ENCODE measurements at places on chromosomes 13 and 19.
A peak's percentile ranks its signal among the peaks of the same experiment; 100 is the strongest.

DNA sequence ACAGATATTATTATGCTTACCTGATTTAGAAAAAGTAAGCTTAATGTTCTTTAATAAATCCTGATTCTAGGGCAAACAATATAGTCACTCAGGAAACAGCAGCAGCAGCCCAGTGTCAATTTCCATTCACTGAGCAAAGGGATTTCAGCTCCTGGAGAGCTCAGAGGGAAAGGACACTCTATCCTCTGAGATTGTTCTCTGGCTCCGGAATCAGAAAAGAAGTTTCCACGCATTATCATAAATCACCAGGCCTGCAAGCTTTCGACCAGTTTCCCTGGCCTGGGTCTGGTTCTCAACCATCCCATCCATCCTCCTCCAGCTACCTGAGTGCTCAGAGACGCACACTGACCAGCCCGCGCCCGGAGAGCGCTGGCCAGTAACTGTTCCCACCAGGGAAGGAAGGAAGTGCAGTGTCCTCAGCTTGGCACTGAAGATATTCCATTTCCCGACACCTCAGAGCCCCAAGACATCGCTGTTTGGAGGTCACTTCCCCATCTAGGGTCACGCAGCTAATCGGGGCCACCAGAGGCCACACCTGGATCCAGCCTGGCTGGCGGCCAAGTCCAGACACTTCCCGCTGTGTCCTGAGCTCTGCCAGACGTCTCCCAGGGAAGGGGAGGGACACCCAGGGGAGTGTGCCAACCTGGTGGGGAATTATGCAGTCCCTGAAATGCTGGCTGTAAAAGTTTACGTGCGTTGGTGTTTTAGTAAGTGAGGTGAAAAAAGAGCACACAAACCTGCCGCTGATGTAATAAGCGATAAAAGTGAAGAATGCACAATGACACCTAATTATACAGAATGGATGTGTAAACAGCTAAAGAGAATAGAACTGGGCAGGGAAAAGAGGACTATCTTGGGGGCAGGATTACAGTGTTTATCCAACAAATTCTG lies 29.1 kb downstream of the EPS15L1 start:
- no peak for DNase-seq

- DNase-seq: no peak
These were observed 273.7 kb downstream of the FGF9 start for GRCh38 chr13:21944610-21945009.

- no peak for DNase-seq
These were observed 61.1 kb upstream of the FAM216B start for GRCh38 chr13:42720113-42720857.

- DNase-seq: no peak
These were observed 5.1 kb downstream of the ZNF599 start for GRCh38 chr19:34767951-34768350.

GRCh38 chr19:35828692-35829301 lies 16.2 kb upstream of the PRODH2 start:
- peak; percentile 15 for DNase-seq

DNA sequence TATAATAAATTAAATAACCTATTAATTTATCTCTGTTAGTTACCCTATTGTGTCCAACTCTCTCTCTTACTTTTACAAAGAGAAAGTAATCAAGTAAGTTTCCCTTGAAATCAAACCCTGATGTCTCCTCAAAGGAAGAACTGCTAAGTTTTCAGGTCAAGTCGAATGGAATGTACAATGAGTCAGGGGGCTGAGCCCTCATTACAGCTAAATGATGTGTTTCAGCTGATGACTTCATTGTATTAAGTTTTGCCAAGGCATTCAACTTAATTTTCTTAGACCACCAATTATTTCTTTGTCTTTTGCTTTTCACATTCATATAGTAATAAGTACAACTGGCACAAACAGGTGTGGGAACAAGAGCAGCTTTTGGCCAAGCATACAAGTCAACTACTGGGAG lies 54.7 kb upstream of the DCT start:
- no peak for DNase-seq

DNA sequence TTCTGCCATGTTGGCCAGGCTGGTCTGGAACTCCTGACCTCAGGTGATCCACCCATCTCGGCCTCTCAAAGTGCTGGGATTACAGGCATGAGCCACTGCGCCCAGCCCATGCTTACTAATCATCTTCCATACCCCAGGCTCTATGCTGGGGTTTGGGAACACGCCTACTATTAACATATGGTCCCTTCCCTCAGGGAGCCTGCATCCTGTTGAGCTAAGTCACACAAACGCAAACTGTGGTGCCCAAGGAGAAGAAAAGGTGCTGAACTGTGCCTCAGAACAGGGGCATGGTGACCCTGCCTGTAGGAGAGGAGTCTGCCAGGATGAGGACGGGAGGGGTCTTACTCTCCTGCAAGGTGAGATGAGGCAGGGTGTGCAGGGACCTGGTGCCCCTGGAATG lies 5.6 kb downstream of the MICOS13 start:
- no peak for DNase-seq

GRCh38 chr13:105139380-105140285 lies 1395.8 kb downstream of the EFNB2 start:
- peak; percentile 26 for DNase-seq

DNA sequence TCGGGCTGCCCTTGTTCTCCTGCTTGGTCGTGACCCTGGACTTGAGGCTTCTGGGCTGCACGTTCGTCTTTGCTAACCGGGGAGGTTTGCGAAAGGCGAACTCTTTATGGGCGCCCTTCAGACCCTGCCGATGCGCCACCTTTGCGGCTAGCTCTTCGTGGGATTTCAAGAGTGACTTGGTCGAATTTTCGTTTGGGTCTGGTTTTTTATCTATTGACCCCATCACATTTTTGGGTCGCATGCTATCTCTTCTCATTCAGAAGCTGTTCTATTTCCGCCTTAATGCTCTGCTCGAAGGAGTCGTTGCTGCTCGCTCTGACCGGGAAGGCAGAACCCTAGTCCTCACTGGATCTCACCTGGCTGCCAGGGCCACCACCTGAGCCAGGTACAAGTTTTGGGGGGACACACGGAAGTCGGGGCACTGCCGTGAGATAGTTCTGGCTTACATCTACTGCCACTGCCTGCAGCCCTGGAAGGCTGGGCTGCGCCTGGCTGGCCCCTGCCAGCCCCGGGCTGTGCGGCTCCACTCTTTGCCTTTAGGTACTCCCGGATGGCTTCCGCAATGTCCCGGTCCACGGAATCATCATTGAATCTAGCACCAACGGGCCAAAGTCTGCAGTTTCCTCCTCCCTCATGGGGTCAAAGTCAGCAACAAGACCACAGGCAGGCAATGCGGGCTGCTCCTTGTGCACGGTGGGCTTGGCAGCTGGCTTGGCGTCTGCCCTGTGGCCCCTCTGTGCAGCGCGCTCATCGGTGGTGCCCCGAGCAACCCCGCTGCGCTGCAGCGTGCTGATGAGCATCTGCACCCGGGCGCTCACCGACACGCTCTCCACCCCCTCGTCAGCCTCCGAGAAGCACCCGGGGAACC lies 16.2 kb downstream of the RB1 start:
- DNase-seq: no peak

- DNase-seq: no peak
These were observed 5.5 kb upstream of the AKAP11 start for GRCh38 chr13:42266473-42266872.

- no peak for DNase-seq
These were observed 338.5 kb upstream of the SPRY2 start for GRCh38 chr13:80679423-80679822.

- no peak for DNase-seq
These were observed 115.4 kb downstream of the FLT1 start for GRCh38 chr13:28379371-28380083.

DNA sequence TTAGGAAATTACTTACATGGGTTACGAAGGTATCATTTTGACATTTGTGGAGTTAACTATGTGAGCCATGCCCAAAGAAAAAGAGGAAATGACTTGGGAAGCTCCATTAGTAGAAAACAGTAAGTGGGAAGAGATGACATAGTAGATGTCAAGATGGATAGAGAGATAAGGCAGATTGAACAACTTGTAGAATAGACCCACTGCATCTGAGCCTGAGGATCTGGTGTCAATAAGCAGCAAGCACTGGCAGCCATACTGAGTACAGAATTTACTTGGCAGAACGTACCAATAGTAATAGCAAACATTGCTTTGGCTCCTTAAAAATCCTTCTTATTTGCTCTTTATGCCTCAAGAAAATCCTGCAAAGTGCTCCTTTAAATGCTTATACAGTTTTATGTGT lies 203.8 kb downstream of the GPC6 start:
- DNase-seq: no peak

- DNase-seq: no peak
These were observed 39.5 kb upstream of the C13orf46 start for GRCh38 chr13:114013336-114013735.

- no peak for DNase-seq
These were observed 1.5 kb downstream of the ARID3A start for GRCh38 chr19:927351-927779.

- DNase-seq: no peak
These were observed 214.2 kb upstream of the MAB21L1 start for GRCh38 chr13:35690581-35691207.

DNA sequence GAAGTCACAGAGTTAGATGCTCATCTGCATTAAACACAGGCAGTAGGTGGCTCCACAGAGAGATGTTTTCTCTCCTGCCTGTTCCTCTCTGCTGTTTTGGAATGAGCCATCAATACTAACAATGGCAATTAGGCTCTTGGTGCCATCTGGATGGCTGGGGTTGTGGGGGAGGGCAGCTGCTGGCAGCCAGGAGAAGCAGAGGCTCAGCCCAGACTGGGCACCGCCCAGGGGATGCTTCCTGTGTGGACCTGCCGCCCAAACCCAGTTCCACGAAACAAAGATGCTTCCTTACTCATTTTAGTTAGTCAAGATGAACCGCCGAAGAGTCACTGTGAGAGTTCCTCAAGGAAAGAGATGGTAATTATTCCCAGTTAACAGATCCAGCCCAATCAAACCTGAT lies 50.8 kb upstream of the PCDH8 start:
- DNase-seq: no peak

DNA sequence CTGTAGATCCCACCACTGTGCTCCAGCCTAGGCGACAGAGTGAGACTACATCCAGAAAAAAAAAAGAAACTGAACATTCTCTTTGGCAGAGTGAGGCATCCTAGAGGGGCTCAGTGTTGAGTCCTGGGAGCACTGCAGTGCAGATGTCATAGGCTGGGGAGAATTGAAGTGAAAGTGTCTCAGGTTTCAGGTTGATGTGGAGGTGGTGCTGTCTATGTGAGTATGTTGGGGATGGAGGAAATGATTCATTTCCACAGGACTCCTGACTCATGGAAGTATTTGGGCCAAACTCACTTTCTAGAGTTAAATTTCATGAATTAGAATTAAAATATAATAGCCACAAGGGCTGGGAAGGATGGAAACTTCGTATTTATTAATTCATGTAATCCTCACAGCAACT lies 134.4 kb upstream of the TSC22D1 start:
- DNase-seq: no peak

GRCh38 chr19:16594131-16594586 lies 21.9 kb upstream of the SLC35E1 start:
- DNase-seq: no peak

GRCh38 chr13:102132777-102133295 lies 269.0 kb downstream of the FGF14 start:
- DNase-seq: no peak

- DNase-seq: no peak
These were observed 119.2 kb downstream of the FRY start for GRCh38 chr13:32150794-32151193.

- no peak for DNase-seq
These were observed 2.5 kb upstream of the ITM2B start for GRCh38 chr13:48230541-48230940.

- no peak for DNase-seq
These were observed at the start of gene NLRP4 for GRCh38 chr19:55836340-55836739. TSS of gene NLRP4 (plus strand) at chr19:55836540. CDS start at chr19:55852081, 15,541 bp downstream.

GRCh38 chr13:45748941-45749759 lies 47.0 kb downstream of the CBY2 start:
- no peak for DNase-seq

DNA sequence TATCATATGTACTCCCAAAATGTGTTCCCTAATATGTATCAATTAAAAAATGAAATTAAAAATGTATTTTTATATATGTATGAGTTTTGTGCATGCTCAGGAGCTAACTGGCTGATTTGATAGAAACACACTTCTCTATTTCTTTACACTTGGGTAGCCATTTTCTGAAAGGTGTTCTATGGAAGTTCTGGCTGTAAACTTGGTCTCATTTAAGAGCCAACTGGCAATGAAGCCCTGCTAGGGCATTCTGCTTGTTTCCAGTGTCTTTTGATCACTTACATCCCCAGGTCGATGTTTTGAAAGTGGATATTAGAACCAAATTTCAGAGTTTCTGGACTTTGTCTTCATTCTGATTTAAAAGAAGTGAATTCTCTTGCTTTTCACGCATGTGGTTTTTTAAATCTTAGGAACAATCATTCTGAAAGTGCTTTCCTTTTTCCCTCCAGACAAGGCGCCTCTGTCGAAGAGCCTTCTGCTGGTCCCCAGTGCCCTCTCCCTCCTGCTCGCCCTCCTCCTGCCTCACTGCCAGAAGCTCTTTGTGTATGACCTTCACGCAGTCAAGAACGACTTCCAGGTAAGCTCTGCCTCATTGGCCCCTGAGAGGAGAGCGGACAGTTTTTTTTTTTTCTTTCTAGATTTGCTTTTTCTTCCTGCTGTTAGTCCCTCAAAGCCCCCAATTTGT lies 20.1 kb downstream of the GPR18 start:
- DNase-seq: no peak

- no peak for DNase-seq
These were observed 7.0 kb downstream of the PRODH2 start for GRCh38 chr19:35805526-35806102.

GRCh38 chr13:26062853-26063444 lies 11.1 kb upstream of the SHISA2 start:
- DNase-seq: no peak

DNA sequence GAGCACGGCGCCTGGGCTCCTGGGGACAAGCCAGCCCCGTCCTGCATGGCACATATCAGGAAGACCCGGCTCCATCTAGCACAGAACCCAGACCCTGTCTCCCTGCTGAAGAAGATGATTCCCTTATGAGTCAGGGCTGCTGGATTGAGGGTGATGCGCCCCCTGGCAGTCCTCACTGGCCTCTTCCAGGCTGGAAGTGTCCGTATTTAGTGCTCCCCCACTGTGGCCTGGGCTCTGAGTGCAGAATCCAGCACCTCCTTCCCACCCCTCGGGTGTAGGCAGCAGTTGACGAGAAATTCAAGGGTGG lies 14.9 kb downstream of the COMP start:
- DNase-seq: no peak

GRCh38 chr19:610801-611480 lies 21.3 kb downstream of the HCN2 start:
- DNase-seq: no peak

- DNase-seq: no peak
These were observed 68.7 kb downstream of the IPO5 start for GRCh38 chr13:98022210-98022609.

- DNase-seq: no peak
These were observed 35.1 kb downstream of the RNF6 start for GRCh38 chr13:26186995-26187394.

DNA sequence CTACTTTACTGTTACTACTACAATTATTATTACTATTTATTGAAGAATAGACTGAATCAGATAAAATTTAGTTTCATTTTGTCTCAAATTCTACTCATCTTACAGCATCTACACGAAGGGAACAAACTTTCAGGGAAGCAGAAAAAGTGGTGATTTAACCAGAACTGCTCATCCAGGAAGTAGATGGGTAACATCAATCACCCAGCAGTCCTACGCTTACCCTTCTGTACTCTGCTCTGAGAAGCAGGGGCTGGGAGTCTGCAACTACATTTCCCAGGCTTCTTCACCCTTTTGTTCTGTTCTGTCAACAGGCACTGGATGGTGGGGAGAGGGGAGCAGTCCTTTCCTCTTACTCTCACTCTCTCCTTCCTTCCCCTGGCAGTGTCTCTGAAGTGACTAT lies 31.4 kb upstream of the GGACT start:
- DNase-seq: no peak

Measured in stimulated activated CD8-positive, alpha-beta memory T cell treated with anti-CD3 and anti-CD28 coated beads, Interleukin-4, amount 100 ng/mL, for 1 hour (primary cell).